NCI-H1436 (cell line): ENCODE measurements at places on chromosomes 5 and 9.
A peak's percentile ranks its signal among the peaks of the same experiment; 100 is the strongest.

- DNase-seq: no peak
Measured at GRCh38 chr5:117242028-117242427, 667.4 kb upstream of the SEMA6A start.

DNA sequence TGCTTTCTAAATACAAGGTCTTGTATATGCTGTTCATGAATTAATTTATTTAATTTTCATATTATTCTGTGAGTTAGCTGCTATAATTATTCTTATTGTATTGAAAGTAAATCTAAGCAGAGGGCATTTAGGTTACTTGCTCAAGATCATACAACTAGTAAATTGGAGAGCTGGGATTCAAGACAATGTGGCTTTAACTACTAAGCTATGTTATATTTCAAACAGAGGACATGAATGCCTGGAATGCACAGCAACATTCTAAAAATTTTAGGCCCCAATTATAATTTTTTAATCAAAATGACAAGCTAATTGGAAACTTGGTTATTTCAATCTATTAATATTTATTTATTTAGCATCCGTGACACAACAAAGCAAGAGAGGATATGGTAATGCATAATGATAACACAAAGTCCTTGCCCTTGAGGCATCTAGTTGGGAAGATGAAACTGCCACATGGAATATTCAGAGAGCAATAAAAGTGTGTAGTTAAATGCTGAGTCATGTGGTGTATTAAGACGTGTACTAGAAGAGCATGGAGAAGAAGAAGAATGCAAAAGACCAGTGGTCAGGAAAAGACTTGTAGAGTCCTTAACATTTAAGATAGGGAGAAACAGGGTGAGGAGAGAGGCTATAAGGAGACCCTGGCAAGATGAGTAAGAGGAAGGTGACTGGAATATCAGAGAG, 24.4 kb downstream of the CTXN3 start:
- DNase-seq: no peak

DNA sequence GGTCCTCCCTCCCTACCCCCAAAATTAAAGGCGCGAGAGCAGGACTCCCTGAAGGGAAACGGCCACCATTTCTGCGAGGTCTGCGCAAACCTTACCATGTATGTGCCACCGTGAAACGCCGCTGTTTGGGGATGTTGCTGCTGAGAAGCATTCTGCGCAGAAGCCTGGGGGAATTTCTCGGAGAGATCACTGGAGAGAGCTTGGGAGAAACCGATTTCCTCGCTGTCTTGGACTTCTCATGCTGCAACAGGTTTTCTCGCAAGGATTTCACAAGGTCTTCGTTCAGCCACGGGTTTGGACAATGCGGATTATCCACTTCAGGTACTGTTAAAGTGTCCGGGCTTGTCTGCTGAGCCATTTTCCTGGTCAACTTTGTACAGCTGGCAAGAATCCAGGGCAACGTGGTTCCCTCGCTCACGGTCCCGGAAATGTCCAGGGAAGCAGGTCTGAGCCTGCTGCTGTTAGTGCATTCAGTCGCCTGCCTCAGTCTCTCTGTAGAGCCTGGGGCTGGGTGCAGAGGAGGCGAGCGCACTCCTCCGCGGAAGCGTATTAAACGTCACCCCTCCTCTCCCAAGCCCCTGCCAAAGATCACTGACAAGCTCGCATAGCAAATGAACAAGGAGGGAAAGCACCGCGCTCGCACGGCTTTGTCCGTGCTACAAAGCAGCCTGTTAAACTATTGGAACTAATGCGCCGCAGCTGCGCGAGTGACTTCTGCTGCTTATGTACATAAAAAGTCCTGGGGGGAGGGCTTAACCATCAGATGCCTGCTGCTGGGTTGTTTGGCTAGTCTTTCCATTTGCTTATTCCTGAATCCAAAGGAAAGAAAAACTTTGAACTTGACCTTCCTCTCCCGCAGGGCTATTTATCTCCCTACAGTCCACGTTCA, 125.1 kb downstream of the PDE4D start:
- peak; percentile 67 for DNase-seq

- no peak for DNase-seq
Measured at GRCh38 chr9:110168486-110168885, 39.5 kb downstream of the C9orf152 start.

GRCh38 chr9:18684593-18685317, 210.8 kb downstream of the ADAMTSL1 start:
- no peak for DNase-seq

- DNase-seq: no peak
Measured at GRCh38 chr9:32589083-32589723, 16.2 kb upstream of the NDUFB6 start.

GRCh38 chr5:154345255-154345952, 100.4 kb upstream of the SAP30L start:
- DNase-seq: no peak

GRCh38 chr9:124293718-124294506, 36.2 kb downstream of the NEK6 start:
- no peak for DNase-seq

GRCh38 chr9:21568484-21568883, 86.4 kb upstream of the IFNE start:
- no peak for DNase-seq

GRCh38 chr9:83477571-83477970, 60.6 kb downstream of the FRMD3 start:
- no peak for DNase-seq

- DNase-seq: no peak
Measured at GRCh38 chr9:109086221-109086620, 33.5 kb downstream of the TMEM245 start.

DNA sequence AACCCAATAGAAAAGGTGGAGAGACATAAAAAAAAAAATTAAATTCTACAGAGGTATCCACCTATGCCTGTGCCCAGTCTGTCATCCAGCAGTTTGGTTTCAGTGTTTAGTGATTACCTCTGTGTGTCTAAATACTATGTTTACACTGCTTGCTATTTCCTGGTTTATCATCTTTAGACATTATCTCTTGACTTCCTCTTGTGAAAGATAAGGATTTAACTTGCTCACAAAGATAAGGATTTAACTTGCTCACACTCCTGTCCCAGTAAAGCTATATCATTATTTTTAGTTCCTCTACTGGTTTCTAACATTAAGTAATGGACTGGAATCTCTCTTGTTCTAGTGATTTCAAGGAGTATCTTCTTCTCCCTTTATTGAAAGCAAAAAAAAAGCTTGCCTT, 53.9 kb upstream of the ZFR start:
- no peak for DNase-seq

DNA sequence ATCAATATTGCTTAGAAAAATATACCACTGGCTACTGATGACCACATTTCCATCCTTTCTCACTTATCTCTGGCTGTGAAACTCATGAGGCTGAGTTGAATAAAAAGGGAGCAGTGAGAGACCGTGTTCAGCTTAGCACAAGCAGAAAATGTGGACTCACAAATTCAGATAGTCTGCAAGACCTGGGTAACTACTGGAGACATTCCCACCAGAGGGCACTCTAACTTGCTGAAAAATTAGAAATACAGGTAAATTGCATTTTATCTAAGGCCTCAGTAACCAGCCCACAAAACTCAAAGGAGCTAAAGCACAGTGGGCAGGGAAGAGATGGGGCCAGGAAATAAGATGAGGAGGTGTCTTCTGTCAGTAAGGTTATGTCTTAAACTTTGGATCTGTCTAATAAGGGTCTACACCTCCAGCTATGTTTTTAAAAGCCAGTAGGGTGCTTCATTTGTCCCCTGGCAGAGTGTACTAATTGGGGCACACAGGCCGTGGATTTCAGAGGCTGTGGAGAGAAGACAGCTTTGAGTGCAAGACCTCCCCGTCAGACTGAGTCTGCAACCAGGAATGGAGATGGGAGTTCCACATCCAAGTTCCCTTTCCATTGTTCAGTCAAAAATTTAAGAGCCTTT, 8.7 kb upstream of the NDUFB6 start:
- peak; percentile 40 for DNase-seq

DNA sequence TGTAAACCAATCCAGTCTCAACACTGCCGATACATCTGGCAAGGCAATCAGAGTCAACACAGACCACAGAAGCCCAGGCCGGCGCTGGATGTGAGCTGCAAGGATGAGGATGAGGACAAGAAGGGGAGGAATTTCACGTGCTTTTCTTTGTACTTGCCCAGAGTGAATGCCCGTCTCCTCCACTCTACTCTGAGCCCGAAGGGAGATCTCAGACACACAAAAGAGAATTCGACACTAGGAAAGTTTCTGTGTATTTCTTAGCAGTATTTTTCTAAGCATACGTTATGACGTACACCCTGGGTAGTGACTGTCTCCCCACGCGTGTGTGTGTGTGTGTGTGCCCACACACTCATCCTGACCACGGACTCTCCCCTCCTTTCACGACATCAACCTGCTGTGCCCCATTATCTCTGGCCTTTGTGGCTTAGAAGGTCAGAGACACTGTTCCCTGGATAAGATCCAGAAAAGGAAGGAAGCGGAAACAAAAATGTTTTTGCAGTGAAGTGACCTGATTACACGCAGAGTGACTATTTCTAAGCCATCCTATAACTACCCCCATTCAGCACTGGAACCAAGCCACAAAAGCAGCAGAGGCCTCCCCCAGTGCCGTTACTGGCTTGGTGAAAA, 227.3 kb upstream of the DAPK1 start:
- no peak for DNase-seq

GRCh38 chr5:684751-685216, 8.4 kb downstream of the TPPP start:
- no peak for DNase-seq

GRCh38 chr9:38244971-38245370, 147.5 kb upstream of the ALDH1B1 start:
- no peak for DNase-seq

DNA sequence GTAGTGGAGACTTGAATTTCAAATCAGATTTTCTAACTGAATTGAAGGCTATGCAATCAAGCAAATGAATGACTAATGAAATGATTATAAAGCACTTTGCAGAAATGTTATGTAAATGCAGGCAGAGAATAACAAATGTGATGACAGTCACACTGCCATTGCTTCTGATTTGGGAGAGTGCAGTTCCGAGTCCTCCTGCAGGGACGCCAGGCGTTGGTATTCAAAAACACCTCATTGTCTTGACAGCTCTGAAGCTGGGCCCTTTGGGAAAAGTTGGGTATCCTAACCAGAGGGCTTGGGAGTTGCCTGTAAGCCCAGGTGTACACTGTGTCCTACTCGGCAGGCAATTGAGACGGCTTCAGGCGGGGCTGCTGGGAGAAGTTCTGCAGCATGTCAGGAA, 57.9 kb downstream of the C5orf15 start:
- no peak for DNase-seq

- DNase-seq: no peak
Measured at GRCh38 chr5:17305964-17306725, 88.7 kb downstream of the BASP1 start.
